ENCODE measurements at places on chromosomes 11 and 22.

GRCh38 chr11:111905411-111905810 is 6.2 kb downstream of the CRYAB start:
- peaks cover 6% of the 10 kb centered on the region for H3K36me3 ChIP-seq
- DNase-seq = peak; percentile 3
- H3K4me3 ChIP-seq = no peak overlapping the region
- peak overlapping the region; percentile 4 for H3K27ac ChIP-seq

- DNase-seq = no peak
- no peaks in the 10 kb centered on the region for H3K4me1 ChIP-seq
- H3K27me3 ChIP-seq = no peaks in the 10 kb centered on the region
- H3K36me3 ChIP-seq = peaks cover 12% of the 10 kb centered on the region
- H3K27ac ChIP-seq = no peak overlapping the region
- H3K4me3 ChIP-seq = no peak overlapping the region
These were observed 30.6 kb downstream of the FAR1 start for GRCh38 chr11:13699041-13699440.

DNA sequence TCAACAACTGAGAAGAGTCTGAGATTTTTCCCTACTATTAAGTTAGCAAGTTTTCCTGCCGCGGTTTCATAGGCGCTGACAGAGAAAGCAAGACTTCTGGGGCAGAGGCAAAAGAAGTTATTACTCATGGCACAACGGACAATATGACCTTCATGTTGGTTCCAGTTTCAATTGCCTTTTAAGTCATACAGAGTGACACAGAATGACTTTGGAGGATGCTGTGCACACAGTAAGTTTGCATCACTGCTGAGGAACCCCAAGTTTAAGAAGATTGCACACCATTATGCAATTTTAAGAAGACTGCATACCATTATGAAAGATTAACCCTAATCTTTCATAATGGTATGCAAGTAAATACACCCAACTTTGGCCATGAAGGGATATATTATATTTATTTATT is 626.5 kb upstream of the CHORDC1 start:
- no peaks in the 10 kb centered on the region for H3K27me3 ChIP-seq
- no peak overlapping the region for H3K27ac ChIP-seq
- no peaks in the 10 kb centered on the region for H3K36me3 ChIP-seq
- DNase-seq = no peak

- H3K36me3 ChIP-seq = no peaks in the 10 kb centered on the region
- H3K27me3 ChIP-seq = peaks cover 17% of the 10 kb centered on the region
- no peak overlapping the region for H3K4me3 ChIP-seq
- no peaks in the 10 kb centered on the region for H3K4me1 ChIP-seq
- no peak overlapping the region for H3K27ac ChIP-seq
These were observed 89.7 kb upstream of the SHISAL1 start for GRCh38 chr22:44402196-44403111.

DNA sequence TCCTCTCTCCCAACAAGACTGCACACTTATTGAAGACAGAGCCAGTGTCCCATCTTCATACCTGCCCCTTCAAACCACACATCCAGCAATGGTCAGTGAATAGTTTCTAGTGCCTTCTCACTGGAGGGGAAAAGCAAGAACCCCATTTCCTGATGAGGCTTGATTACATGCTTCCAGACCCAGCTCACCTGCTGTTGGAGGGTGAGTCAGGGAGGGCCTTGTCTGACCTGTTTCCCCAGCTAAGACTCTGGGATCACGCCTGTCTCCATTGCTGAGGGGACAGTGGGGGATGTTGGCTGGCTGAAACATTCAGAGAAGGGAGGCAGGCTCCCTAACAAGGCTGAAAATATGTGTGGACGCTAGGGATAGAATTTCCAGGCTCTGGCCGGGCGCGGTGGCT is 27.5 kb upstream of the ZDHHC13 start:
- H3K36me3 ChIP-seq = no peaks in the 10 kb centered on the region
- peaks cover 24% of the 10 kb centered on the region for H3K4me1 ChIP-seq
- peaks cover 2% of the 10 kb centered on the region for H3K27me3 ChIP-seq
- H3K4me3 ChIP-seq = no peak overlapping the region
- no peak for DNase-seq
- H3K27ac ChIP-seq = no peak overlapping the region

DNA sequence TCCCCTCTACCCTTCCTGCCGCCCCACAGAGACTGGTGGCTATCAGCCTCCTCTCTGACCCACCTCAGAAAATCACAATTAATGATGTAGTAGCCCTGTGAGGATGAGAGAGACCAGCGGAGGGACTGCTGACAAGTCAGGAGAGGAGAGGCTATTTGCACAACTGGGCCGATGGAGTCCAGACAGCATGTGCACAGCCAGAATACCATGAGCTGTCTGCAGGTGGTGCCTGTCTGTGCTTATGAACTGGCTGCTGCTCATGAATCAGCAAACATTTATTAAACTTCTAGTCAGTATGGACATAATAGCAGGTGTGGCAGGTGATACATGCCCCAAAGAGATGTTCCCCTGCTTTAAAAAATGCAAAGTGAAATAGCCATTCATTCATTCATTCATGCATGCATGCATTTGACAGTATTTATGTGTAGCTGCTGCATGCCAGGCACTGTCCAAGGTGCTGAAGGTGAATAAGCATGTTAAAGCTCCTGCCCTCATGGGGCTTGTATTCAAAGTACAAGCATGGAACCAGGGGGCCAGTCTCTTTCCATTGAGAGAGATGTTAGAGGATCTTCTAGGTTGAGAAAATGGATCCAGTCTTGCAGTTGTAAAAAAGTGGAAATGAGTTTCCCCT is 141.3 kb downstream of the GRIK4 start:
- H3K4me3 ChIP-seq = no peak overlapping the region
- H3K36me3 ChIP-seq = no peaks in the 10 kb centered on the region
- no peaks in the 10 kb centered on the region for H3K4me1 ChIP-seq

GRCh38 chr11:28417601-28418323 is 309.6 kb downstream of the METTL15 start:
- DNase-seq = no peak
- H3K27me3 ChIP-seq = no peaks in the 10 kb centered on the region
- no peak overlapping the region for H3K27ac ChIP-seq
- no peak overlapping the region for H3K4me3 ChIP-seq
- no peaks in the 10 kb centered on the region for H3K36me3 ChIP-seq
- H3K4me1 ChIP-seq = no peaks in the 10 kb centered on the region

DNA sequence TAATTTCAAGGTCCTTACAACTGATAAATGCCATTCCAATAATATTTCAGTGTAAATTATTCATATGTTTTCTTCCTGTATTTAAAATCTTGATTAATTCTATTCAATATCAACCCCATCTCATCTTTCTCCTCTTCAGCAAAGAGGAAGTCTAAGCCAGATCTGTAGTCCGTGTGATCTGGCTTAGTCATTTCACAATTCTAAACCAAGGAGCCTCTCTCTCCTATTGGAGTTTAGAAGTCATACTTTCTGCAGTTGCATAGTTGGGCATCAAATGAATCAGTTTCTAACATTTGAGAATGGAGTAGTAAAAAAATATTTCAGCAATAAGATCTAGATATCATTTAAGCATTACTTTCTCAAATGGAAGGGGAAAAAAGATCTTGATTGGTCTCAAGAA is 354.9 kb downstream of the JRKL start:
- H3K36me3 ChIP-seq = no peaks in the 10 kb centered on the region
- H3K4me1 ChIP-seq = peaks cover 33% of the 10 kb centered on the region
- H3K27me3 ChIP-seq = no peaks in the 10 kb centered on the region
- DNase-seq = peak; percentile 27
- no peak overlapping the region for H3K27ac ChIP-seq
- no peak overlapping the region for H3K4me3 ChIP-seq

GRCh38 chr11:85663753-85664614 is 945 bp downstream of the CREBZF start:
- H3K27ac ChIP-seq = peak overlapping the region; percentile 97
- H3K4me1 ChIP-seq = peaks cover 23% of the 10 kb centered on the region
- DNase-seq = peak; percentile 76

GRCh38 chr11:65576867-65577755 is 1.3 kb downstream of the EHBP1L1 start:
- H3K4me1 ChIP-seq = peaks cover 40% of the 10 kb centered on the region
- H3K27me3 ChIP-seq = no peaks in the 10 kb centered on the region
- peak; percentile 100 for DNase-seq
- peak overlapping the region; percentile 77 for H3K4me3 ChIP-seq

- DNase-seq = peak; percentile 41
- H3K36me3 ChIP-seq = no peaks in the 10 kb centered on the region
- no peaks in the 10 kb centered on the region for H3K27me3 ChIP-seq
- no peak overlapping the region for H3K4me3 ChIP-seq
These were observed 41.8 kb downstream of the GNB1L start for GRCh38 chr22:19812910-19813309.

DNA sequence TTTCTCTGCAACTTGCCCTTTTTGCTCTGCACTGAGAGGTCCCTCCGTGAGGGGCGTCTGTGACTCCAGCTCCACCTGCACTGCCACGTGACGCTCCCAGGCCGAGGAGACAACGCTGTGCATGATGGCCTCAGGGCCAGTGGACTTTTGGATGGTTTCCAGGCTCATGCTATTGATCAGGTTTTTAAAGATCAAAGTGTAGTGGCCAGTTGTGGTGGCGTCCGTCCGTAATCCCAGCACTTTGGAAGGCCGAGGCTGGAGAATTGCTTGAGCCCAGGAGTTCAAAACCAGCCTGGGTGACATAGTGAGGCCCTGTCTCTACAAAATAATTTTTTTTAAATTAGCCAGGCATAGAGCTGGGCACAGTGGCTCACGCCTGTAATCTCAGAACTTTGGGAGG is 16.1 kb downstream of the RPL3 start:
- DNase-seq = peak; percentile 8
- H3K27me3 ChIP-seq = peaks cover 8% of the 10 kb centered on the region
- H3K27ac ChIP-seq = no peak overlapping the region
- no peak overlapping the region for H3K4me3 ChIP-seq
- peaks cover 6% of the 10 kb centered on the region for H3K4me1 ChIP-seq
- H3K36me3 ChIP-seq = no peaks in the 10 kb centered on the region

DNA sequence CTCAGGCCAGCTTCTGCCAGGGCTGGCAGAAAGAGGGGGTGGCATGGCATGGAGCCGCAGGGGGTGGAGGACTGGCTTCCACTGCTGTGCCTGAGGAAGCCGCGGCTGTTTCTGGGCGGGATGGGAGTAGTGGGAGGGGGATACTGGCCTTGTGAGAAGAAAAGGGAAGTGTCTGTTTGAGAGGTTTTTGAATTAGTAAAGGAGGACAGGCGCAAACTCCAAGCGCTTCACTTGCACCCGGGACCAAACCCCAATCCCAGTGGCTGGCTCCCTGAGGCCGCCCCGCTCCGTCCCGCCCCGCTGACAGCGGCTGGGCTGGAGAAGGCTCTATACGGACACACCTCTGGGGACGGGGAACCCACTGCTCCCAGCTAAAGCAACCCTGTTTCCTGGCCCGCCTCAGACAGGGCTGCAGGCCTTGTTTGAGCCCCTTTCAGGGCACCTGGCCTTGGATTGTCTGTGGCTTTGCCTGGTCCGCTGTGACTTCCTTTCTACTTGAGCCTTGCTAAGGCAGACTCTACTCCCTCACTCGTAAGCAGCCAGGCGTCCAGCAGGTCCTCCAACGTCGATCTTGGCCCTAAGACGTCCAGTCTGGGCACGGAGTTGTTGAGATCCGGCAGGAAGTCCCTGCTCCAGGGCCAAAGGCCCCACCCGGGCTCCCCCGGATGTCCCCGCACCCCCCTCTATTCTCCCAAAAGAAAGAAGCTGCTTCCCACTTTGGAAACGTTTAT is 2.2 kb downstream of the APOA1 start:
- DNase-seq = no peak
- peak overlapping the region; percentile 60 for H3K4me3 ChIP-seq
- no peaks in the 10 kb centered on the region for H3K27me3 ChIP-seq
- H3K36me3 ChIP-seq = no peaks in the 10 kb centered on the region
- H3K4me1 ChIP-seq = no peaks in the 10 kb centered on the region
- peak overlapping the region; percentile 1 for H3K27ac ChIP-seq

- H3K4me3 ChIP-seq = no peak overlapping the region
- peaks cover 25% of the 10 kb centered on the region for H3K36me3 ChIP-seq
- peaks cover 6% of the 10 kb centered on the region for H3K4me1 ChIP-seq
- DNase-seq = no peak
- H3K27ac ChIP-seq = peak overlapping the region; percentile 34
- no peaks in the 10 kb centered on the region for H3K27me3 ChIP-seq
These were observed 86.6 kb upstream of the GRIK4 start for GRCh38 chr11:120424970-120425332.

DNA sequence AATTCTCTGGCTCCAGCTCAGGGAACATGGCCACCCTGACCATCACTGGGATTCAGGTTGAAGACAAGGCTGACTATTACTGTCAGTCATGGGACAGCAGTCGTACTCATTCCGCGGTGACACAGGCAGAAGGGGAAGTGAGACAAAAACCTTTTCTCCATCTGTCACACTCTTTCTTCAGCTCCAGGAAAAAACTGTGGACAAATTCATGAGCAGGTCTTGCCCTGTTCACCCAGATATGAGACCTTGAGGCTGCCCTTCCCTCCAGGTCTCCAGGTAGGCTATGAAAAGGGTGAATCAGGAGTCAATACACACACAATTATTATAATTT is 39.4 kb upstream of the GGTLC2 start:
- no peak overlapping the region for H3K27ac ChIP-seq
- peaks cover 4% of the 10 kb centered on the region for H3K27me3 ChIP-seq
- no peaks in the 10 kb centered on the region for H3K4me1 ChIP-seq
- H3K36me3 ChIP-seq = no peaks in the 10 kb centered on the region
- no peak for DNase-seq

GRCh38 chr22:46596032-46596441 is 24.1 kb upstream of the GRAMD4 start:
- no peaks in the 10 kb centered on the region for H3K27me3 ChIP-seq
- peaks cover 7% of the 10 kb centered on the region for H3K4me1 ChIP-seq
- H3K27ac ChIP-seq = no peak overlapping the region
- H3K4me3 ChIP-seq = no peak overlapping the region

- peak; percentile 96 for DNase-seq
- peak within 1 kb of the TSS; percentile 64 for H3K4me3 ChIP-seq
- H3K27me3 ChIP-seq = peaks cover 45% of the 10 kb centered on the region
- no peaks in the 10 kb centered on the region for H3K36me3 ChIP-seq
- H3K4me1 ChIP-seq = peaks cover 15% of the 10 kb centered on the region
These were observed at the start of gene CHRM4 for GRCh38 chr11:46391578-46392420. TSS of gene CHRM4 (minus strand) at chr11:46391776. CDS start at chr11:46386557, 5,219 bp downstream.

DNA sequence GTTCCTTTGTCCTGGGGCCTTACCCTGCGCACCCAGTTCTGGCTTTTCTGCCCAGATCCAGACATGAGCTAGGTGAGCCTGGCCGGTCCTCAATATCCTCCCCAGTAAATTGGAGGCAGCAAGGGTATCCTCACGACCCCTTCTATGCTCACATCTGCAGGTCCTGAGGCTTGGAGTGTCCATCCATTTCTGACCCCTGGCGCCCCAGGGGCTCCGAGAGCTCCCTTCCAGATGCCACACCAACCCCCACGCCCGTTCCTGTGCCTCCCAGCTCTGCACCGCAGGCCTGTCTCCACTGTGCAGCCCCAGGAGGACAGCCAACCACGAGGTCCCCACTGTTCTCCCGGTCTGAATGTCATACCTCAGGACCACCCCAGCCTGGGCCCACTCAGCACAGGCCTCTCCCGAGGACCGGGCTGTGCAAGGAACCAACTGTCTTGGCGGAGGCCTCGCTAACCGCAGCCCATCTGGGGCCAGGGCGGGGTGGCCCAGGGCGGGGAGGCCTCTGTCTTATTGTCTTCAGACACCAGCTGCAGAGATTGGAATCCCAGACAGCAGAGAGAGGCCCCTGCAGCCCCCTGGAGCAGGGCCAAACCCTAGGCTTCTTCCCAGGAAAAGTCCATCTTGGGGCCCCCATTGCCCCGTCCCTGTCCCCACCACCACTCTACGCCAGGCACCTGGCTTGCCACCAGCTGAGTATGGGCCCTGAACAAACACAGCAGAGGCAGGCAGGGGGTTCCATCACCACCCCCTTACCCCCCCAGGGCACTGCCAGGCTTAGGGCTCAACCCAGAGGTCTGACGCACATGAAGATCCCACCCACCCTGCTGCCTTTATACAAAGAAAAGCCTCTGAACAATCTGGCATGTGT is 39.3 kb downstream of the ALX4 start:
- H3K4me1 ChIP-seq = peaks cover 13% of the 10 kb centered on the region
- no peaks in the 10 kb centered on the region for H3K36me3 ChIP-seq
- H3K4me3 ChIP-seq = no peak overlapping the region
- no peak overlapping the region for H3K27ac ChIP-seq
- no peak for DNase-seq

All from osteoblast (primary cell).